CD4-positive, CD25-positive, alpha-beta regulatory T cell (primary cell): ENCODE measurements at places on chromosomes 3 and 15.

GRCh38 chr3:72153477-72154314, 368.7 kb upstream of the PROK2 start:
- DNase-seq: no peak

GRCh38 chr3:46576879-46577278, 10.8 kb upstream of the LRRC2 start:
- DNase-seq: no peak

- DNase-seq: no peak
These were observed 791.6 kb upstream of the ARRDC4 start for GRCh38 chr15:97168704-97169475.

DNA sequence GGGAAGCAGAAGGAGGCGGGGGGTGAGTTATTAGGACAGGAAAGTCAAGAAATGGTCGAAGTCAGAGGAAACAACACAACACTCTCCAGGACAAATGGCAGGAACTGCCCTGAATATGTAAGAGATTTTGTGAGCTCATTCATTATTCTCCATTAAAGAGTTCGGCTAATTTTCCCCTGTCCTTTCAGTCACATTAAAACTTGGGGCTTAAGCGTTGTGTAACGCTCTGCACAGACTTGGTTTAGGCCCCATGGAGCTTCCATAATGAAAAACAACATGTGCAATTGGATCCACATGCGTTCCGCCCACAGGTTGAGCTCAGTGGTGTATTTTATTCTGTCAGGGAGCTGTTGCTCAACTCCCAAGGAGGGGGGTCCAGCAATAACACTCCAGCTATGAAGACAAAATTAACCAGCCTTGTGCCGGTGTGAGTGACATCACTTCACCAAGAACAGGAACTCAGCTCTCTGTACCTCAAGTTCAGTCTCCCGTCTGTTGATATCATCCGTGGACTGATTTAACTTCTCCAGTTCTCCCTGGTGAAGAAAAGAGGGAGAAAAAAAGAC, 2.3 kb downstream of the SH3BP5 start:
- no peak for DNase-seq

- no peak for DNase-seq
These were observed 214.4 kb downstream of the ABHD5 start for GRCh38 chr3:43905157-43905556.
